ENCODE measurements at places on chromosomes 2 and 18.

GRCh38 chr2:9919512-9919911 is 32.0 kb upstream of the GRHL1 start:
- no peak for DNase-seq

DNA sequence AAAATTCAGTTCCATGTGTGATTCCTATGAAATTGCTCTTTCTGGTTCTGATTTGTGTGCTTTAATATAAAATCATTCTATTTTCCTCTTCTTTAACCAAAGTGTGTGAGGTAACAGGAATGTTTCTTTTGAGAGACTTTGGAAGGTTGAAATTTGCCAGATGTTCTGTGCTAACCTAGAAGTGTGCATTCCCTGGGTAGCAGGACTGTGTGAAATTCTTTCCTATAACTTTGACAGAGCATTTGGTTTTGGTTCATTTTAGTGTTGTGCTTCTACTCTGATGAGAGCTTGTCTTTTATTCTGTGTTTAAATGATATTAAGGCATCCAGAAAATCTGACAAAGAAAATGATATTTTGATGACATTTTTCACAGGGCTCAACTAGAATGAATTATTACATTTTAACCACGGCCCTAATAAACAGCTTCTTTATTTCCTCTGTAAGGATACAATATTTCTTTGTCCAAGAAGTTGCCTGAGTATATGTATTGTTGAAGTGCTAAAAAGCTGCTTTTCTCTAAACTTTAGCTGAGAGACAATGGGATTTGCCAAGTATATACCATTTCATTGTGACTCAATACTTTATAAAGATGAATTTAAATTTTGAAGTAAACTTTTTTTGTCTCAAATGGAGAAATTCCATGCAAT is 34.7 kb upstream of the DLX1 start:
- no peak for DNase-seq

DNA sequence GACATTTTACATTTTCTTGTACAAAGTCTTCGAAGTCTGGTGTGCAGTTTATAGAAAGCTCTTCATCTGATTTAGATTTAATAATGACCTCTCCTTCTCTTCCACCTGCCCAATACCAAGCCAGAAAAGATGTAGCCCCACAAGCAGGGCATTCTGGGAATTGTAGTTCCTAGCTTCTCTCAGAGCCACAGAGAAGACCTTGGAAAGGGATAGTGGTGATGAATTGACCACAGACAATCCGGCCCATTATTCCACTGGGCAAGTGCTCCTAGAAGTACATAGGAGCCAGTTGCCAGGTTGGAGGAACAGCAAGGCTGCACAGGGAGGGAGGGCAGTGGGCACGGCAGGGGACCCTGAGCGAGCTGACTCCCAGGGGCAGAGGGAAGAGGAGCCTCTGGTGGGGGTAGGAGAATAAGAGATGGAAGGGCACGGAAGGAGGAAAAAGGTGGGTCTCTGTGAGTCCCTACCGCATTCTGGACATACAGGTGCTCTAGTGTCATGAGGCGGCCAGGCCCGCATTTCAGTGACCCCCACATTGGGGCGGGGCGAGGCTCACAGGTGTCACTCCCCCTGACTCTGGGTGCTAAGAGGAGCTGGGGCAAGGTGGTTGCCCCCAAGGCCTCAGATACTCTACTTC is 152.5 kb upstream of the HAAO start:
- DNase-seq = no peak

DNA sequence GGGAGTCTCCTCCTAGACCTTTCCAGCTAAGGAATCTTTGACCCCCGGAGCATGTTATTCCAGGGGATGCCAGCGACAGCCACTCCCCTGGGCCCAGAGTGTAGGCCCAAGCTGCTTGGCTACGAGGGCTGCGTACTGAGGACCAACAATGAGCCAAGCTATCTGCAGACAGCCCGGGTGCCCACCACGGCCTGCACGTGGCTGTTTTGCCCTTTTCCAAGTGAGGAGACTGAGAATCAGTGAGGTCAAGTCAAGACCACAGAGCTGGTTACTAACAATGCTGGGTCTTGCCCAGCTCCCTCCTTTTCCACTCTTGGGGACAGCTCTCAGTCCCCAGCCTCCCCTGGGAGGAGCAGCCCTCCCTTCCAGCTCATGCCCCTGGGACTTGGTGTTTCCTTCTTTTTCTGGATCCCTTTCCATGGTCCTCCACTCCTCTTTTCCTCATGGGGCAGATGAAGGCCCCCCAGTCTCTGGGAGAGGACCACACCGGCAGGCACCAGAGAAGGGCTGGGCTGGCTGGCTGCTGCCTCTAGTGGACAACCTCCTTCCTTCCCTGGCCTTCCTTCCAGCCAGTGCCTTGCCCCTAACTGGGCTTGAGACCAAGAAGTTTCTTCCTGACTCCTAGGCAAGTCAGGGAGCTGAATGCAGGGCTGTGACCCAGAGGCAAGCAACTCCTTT is 550 bp upstream of the MALL start:
- peak; percentile 5 for DNase-seq

DNA sequence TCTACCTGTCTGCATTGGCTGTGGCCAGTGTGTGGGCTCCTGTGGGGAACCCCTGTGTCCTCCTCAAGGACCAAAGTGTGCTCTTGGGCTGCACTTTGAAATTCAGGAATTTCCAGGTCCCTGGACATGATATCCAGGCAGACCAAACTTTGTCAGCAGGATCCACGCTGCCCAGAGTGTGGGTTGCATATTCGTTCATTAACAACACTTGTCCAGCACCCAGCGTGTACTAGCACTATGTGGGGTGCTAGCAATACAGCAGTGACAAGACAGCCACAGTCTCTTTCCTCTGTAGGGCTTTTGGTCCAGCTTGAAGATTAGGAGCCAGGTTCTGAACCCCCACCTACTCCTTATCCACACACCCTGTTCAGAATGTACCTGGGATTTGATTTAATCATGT is 304.5 kb downstream of the ZNF521 start:
- no peak for DNase-seq

- no peak for DNase-seq
These were observed 96.1 kb downstream of the PID1 start for GRCh38 chr2:229174794-229175496.

DNA sequence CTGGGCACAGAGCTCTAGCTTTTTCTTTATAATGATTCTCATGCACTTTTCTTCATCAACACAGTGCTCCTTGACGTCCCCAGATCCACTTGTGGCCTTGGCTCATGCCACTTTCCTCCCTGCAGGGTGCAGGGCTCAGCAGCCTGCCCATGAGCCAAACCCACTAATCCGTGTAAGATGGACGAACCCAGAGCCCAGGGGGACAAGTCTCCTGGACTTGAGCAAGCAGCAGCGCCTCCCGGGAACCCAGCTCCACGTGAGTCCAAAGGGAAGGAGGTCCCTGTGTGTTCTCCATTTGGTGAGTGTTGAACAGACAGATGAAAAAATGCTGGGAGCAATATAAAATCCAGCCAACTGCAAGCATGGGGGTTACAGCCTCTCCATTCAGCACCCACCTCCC is 470.6 kb upstream of the HS6ST1 start:
- DNase-seq = no peak

GRCh38 chr2:31384351-31384750 is 30.2 kb downstream of the XDH start:
- DNase-seq = no peak

- no peak for DNase-seq
These were observed 33.3 kb downstream of the CNGA3 start for GRCh38 chr2:98379311-98380202.

DNA sequence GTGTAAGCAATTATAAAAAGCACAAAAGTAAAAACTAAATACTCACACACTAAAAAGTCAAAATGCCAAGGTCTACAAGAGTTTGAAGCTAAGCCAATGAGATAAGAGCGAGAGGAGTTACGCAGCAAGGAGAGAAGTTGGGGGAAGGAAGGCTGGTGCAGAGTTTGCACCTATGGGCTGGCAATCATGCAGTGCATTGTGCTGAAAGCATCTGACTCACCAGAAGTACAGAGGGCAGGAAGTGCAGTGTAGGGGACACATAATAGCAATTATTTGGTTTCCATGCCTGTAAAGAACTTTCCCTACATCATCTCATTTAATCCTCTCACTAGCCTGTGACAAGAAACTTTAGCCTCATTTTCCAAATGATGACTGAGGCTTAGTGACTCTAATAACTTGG is 142.7 kb upstream of the KYNU start:
- no peak for DNase-seq

DNA sequence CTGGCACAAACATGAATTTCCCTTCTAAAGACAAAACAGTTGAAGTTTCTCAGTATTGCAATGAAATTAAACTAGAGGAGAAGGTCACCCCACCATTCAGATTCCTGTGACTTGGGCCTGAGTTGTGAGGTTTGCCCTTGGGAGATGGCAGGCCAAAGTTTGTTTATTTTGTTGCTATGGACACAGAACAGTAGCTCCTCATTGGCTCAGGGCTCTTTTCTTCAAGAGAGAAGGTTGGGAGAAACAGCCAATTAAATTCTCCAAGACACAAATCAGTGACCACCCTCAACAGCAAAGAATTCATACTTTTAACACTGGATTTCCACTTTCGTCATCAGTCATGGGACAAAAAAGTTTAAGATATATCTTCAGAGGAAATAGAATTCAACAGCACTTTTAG is at the start of gene FLACC1:
Gene FLACC1, minus strand, starts transcription at position 125 of the 400 bp plus-strand sequence. CDS start 5,941 bp downstream, outside the sequence.
- DNase-seq = no peak

DNA sequence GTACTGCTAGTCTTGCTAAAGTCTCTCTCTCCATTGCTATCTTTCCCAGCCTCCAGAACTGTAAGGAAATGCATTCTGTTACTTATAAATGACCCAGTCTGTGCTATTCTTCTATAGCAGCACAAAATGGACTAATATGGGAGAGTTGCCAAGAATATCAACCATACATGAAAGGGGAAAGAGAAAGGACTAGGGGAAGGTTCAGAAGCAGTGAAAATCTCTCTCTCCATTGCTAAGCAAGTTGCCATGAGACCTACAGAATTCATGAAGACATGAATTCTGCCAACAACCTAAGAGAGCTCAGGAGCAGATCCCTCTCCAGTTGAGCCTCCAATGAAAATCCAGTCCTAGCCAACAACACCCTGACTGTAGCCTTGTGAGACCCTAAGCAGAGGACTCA is 3.6 kb upstream of the TRABD2A start:
- no peak for DNase-seq

DNA sequence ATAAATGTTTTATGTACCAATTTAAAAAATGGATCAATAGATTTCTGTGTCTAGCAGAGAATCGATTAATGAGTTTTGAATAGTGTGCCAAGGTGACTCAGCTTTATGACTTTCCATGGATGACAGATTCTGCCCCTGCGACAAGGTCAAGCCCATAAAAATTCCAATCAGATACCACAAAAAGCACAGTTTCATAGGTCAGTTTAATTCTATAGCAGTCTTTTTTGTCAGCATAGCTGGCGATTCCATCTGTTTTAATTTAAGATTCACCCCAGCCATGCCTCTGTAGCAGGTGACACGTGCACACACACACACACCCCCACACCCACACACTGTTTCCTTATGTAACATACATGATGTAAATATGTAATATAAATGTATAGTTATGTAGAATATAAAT is 28.9 kb downstream of the RAB31 start:
- no peak for DNase-seq

- DNase-seq = peak; percentile 60
These were observed 120.2 kb downstream of the FEZ2 start for GRCh38 chr2:36477746-36478145.

GRCh38 chr18:39188278-39188677 is 1622.7 kb upstream of the CELF4 start:
- no peak for DNase-seq

- peak; percentile 55 for DNase-seq
These were observed 2.1 kb downstream of the CNTNAP5 start for GRCh38 chr2:124027182-124027581.

GRCh38 chr2:199955007-199955338 is 318 bp downstream of the TYW5 start:
- no peak for DNase-seq

DNA sequence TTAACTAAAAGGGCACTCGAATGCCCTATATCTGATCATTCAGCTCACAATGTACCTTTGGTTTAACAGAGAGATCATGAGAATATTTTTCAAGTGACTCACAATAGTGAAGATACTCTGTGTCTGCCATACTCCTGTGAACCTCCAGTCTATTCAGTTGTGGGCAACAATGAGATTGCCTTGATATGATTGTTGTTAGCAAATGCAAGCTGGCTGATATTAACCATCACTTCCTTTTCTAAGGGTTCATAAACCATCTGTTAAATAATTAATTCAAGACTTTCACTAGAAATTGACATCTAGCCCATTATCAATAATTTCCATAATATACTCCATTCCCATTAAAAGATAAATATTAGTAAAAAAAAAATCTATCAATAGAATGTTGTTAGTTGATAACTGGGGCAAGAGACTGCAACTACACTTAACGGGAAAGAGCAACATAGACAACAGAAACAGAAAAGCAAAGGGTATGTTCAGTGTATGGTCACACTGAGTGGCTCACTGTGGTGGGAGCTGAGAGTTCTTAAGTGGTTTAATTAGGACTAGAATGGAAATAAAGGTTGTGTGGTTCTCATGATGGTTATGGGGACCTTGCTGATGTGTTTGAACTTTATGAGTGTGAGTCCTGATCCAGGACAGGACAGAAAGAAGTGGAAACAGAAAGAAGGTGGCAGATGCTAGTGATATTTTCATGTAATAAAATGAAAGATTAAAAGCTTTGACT is 11.9 kb downstream of the IL18RAP start:
- DNase-seq = no peak

DNA sequence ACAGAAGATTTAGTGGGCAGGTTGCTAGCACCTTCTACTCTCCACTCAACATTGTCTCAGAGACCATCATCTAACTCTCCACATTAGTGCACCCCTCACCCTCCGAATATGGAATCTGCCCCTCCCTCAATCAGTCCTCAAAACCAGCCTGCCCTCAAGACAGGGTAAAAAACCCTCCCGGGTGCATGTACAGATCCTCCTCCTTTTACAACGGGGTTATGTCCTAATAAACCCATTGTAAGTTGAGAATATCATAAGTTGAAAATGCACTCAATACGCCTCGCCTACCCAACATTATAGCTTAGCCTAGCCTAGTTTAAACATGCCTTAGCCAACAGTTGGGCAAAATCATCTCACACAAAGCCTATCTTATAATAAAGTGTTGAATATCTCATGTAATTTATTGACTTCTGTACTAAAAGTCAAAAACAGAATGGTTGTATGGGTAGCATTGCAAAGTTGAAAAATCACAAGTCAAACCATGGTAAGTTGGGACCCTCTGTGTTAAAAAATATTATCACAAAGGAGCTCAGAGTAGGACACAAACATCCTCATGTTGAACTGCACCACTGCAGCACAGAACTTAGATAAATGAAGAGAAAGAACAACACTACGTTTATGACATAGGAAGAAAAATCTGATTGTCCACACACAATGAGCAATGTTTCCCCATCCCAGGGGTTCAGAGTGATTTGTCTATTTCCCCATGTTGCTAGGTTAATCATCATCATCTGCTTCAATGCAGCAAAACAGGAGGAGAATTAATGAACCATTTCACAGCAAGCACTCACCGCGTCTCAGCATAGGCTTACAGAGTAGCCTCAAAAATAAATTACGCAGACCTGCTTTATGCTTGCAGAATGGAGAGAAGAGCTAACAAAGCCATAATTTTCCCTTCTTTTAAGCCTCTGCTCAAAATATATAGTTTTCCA is 184.1 kb upstream of the ARL4C start:
- no peak for DNase-seq

GRCh38 chr2:227578642-227579041 is 20.1 kb upstream of the SCYGR2 start:
- DNase-seq = no peak

GRCh38 chr2:147714582-147714981 is 130.2 kb upstream of the ACVR2A start:
- DNase-seq = no peak

- DNase-seq = no peak
These were observed 133.2 kb upstream of the TMEM18 start for GRCh38 chr2:810397-810796.

- DNase-seq = no peak
These were observed 54.5 kb downstream of the MAP4K4 start for GRCh38 chr2:101751875-101752619.
